ENCODE measurements at places on chromosomes 1 and 21.
A peak's percentile ranks its signal among the peaks of the same experiment; 100 is the strongest.

- DNase-seq: no peak
Observed at GRCh38 chr1:168786476-168787330, 57.7 kb upstream of the DPT start.

- DNase-seq: no peak
Observed at GRCh38 chr1:41955461-41956159, 36.9 kb upstream of the HIVEP3 start.

DNA sequence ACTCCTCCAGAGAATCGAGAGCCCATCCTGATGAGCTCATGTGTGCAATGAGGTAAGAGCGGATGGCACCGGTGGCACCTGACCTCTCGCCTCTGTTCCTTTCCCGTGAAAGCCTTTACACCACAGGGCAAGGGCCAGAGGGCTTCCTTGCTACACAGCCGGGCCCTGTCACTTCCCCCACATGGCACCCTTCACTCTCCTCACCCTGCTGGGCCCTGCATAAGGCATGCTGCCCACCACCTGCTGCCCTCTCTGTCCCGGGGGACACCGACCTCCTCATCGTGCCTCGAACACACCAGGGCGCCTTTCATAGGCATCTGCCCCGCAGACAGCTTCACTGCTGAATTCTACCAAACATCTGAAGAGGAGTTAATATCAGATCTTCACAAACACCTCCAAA lies 45.1 kb upstream of the C1orf174 start:
- no peak for DNase-seq

- DNase-seq: no peak
Observed at GRCh38 chr1:230254265-230254664, 171.9 kb downstream of the PGBD5 start.

DNA sequence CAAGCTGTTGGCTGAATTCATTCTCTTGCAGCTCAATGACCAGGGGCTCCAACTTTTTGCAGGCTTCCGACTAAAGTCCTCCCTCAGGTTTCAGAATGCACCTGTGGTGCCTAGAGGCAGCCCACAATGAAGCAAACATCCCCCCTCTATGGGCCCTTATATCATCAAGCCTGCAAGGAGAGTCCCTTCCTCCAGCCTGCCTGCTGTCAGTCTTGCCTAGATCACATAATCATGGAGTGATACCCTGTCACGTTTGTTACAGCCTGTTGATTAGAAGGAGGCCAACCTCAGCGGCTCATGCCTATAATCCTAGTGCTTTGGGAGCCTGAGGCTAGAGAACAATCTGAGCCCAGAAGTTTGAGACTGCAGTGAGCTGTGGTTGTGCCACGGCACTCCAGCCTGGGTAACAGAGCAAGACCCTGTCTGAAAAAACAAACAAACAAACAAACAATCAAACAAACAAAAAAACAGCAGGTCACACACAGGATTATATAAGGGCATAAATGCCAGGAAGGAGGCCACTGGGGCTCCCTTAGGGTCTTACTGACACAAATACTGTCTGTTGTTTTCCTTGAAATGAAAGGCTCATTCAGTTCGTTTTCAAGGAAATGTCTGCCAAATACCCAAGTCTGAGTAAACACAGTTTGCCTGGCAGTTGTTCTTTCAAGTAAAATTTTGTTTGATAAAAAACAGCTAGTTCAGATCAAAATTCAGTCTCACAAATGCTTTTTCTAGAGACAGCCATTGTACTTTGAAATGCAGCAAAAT lies 4.7 kb upstream of the SPRR3 start:
- no peak for DNase-seq

DNA sequence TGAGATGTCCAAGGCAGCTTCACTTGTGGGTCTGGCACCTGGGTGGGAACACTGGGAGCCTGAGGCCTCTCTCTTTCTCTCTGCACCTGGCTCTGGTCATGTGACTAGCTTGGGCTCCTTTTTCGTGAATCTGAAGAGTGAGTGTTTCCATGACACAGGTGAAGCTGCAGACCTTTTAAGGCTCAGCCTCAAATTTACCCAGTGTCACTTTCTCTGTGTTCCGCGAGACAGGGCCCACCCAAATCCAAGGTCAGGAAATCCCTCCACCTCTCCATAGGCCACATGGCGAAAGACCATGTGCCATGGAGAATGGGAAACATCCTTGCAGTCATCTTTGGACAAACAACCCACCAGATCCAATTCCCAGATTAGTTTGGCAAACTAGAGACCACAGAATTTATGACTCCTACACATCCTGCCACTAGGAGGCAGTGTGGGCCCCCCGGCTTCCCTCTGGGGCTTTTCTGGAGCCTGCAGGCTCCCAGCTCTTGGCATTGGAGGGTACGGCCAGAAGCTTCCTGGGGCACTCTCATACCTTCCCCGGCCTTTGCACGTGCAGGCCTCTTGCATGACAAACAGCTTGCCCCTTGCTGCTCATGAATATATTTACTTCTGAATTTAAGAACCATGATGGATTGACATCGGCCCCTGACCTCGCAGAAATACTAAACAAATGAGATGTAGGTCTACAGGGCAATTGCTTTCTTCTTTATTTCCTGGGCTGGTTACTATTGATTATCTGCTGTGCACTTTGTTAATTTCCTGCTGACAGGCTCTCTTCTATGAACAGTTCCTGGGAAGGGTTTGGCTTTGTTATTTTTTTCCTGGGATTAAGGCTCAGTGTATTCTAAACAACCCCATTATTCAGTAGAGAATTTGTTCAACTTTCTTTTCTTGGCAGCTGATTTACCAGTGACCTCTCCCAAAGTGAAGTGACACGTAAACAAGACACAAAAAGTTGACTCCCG lies 180.7 kb downstream of the KAZN start:
- DNase-seq: peak; percentile 20

- DNase-seq: no peak
Observed at GRCh38 chr1:177306981-177307380, 136.2 kb downstream of the BRINP2 start.

DNA sequence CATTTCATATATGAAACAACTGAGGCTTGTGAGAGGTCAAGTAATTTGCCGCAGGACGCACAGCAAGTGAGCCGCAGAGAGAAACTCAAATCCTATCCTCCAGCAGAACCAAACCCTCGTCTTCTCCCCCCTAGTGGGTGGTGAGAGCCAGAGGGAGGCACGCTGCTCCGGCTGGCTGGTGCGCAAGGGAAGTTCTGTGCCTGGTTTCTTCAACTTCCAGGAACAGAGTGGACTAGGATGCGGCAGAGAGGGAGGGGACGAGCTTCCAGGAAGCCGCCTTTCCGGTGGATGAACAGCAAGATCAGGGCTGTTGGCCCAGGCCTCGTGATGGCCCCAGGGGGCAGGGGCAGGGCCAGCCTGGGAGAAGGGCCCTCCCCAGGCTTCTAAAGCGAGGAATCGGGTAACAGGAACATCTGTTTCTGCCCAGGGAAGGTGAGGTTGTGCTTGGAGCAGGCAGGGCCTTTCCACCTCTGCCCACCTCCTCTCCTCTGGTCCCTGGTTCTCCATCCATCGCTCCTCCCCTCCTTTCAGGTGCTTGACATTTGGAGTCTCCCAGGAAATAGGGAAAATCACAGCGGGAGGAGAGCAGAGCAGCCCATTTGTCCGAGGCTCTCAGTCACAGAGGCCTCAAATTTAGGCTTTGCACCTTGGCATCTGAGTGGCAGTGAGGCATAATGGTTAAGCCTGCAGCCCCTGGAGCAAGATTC lies 16.8 kb upstream of the PDIK1L start:
- peak; percentile 3 for DNase-seq

DNA sequence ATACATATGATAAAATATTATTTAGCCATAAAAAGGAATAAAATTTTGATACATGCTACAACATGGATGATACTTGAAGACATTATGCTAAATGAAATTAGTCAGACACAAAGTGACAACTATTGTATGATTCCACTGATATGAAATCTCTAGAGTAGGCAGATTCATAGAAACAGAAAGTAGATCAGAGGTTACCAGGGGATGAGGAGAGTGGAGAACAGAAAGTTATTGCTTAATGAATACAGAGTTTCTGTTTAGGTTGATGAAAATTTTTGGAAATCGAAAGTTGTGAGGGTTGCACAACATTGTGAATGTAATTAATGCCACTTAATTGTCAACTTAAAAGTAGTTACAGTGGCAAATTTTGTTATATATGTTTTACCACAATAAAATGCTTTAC lies 315.7 kb upstream of the USP25 start:
- no peak for DNase-seq

DNA sequence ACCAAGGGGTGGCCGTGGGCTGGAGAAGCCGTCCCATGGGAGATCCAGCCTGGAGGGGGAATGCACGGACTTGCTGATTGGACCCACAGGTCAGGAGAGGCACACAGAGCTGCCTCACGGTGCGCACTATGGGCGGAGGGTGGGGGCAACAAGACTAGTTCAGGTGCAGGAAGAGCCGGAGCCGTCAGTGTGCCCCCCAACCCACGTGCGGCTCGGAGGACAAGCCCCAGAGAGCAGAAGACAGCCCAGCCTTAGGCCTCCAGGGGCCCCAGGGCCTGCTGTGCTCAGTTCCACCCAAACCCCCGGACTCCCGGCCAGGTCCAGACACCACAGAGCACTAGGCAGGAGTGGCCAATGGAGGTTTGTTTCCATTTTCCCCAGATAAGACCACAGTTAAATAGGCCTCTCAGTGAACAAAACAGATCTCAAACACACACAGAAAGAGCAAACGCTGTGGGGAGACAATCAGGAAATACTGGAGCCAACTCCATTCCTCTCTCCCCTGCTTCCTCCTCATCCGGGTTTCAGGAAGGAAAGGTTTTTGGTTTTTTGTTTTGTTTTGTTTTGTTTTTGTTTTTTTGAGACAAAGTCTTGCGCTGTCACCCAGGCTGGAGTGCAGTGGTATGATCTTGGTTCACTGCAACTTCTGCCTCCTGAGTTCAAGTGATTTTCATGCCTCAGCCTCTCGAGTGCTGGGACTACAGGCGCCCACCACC lies 84.2 kb downstream of the ADSS2 start:
- DNase-seq: no peak

GRCh38 chr1:66752000-66752592 lies at the start of gene DYNLT5:
Gene DYNLT5 (plus strand): TSS chr1:66752459. CDS start chr1:66754659, 2,200 bp downstream.
- peak; percentile 45 for DNase-seq

DNA sequence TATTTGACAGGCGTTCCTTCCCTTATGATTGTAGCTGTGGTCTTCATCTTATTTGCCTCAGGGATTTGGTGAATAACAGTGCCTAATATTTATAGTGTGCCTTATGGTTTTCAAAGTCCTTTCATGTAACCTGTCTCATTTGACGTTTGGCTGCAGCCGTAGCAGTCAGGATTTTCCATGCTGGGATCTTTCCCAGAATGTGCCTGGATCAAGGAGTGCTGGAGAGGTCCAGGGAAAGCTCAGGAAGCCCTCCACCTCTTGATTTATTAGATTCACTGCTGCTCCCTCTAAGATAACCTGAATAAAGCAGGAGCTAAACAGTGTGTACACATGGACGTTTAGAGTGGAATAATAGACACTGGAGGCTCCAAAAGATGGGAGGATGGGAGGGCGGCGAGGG lies 5.2 kb downstream of the C1orf21 start:
- no peak for DNase-seq

DNA sequence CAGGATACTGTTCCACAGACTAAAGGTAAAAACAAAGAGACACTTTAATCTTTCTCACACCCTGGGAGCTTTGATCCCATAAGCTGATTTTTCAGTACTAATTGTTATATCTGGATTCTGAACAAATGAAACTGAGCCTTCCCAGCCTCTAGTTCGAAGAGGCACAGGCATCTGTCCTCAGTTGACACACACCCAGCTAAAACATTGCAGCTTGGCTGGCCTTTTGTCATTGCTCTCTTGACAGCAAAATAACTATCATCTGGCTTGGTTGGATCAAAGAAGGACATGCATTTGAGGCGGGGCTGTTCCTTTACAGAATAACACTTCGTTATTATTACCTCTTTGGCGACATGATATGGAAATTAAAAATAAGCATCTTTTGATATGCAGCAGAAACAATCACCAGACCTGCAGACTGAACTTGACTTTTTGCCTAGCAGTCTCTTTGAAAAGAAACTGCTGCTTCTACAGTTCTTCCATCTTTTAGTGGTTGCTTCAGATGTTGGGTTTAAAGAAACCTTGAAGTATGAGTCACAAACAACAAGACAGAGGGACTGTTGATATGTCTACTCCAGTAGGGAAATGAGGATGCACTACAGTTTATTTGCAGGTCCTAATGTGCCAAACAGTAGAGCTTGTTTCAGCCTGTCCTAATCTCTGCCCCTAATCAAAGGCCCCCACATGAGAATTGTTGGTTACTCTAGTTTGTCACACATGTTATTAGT lies 166.5 kb downstream of the TPR start:
- DNase-seq: no peak

DNA sequence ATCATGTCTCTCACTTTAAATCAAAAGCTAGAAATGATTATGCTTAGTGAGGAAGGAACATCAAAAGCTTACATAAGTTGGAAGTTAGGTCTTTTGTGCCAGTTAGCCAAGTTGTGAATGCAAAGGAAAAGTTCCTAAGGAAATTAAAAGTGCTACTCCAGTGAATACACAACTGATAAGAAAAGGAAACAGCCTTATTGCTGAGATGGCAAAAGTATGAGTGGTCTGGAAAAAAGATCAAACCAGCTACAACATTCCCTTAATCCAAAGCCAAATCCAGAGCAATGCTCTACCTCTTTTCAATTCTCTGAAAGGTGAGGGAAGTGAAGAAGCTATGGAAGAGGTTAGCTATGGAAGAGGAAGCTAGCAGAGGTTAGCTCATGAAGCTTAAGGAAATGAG lies 378.7 kb downstream of the KCNT2 start:
- no peak for DNase-seq

DNA sequence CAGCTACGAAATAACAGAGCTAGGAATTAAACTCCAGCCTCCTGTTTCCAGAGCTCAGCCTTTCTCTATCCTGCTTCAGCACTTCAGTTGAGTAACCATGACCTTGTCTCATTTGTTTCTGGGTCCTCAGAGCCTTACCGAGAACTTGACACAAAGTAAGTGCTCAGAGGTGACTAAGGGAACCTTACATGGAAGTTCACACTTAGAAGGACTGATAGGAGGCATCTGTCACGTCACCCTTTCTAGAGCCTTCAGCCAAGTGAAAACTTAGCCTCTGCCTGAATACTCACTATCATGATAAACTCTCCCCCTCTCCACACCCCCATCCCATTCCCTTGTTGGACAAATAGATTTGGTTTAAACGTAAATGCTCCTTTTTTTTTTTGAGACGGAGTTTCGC lies 9.8 kb upstream of the LUZP1 start:
- no peak for DNase-seq

GRCh38 chr1:100847361-100848082 lies 47.1 kb downstream of the EXTL2 start:
- DNase-seq: no peak

Data from substantia nigra (tissue), 51 donors.